ENCODE measurements at places on chromosomes 3 and 15.
A peak's percentile ranks its signal among the peaks of the same experiment; 100 is the strongest.

- no peak for DNase-seq
Observed at GRCh38 chr3:122987231-122987630, 40.3 kb downstream of the SEMA5B start.

DNA sequence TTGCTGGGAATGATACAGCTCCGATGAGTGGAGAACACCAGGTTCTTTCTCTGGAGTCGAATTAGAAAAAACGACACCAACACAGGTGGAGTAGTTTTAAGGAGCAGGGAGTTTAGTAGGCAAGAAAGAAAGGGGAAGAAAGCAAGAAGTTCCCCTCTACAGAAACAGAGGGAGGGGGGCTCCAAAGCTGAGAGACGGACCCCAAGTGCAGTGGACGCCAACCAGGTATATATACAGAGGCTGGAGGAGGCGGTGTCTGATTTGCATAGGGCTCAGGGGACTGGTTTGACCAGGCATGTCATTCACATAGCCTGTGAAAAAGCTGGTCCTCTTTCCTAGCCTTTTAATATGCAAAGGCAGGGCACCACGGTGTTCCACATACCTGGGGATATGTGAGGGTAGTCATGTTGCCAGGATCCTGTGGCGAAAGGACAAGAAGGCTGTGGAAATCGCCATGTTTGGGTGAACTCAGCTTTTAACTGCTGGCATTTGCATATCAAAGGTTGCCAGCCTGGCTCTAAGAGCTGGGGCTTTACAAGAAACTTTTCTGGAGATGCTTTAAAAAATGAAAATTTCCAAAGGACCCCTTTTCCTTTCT lies 887.4 kb upstream of the EPHA6 start:
- no peak for DNase-seq

DNA sequence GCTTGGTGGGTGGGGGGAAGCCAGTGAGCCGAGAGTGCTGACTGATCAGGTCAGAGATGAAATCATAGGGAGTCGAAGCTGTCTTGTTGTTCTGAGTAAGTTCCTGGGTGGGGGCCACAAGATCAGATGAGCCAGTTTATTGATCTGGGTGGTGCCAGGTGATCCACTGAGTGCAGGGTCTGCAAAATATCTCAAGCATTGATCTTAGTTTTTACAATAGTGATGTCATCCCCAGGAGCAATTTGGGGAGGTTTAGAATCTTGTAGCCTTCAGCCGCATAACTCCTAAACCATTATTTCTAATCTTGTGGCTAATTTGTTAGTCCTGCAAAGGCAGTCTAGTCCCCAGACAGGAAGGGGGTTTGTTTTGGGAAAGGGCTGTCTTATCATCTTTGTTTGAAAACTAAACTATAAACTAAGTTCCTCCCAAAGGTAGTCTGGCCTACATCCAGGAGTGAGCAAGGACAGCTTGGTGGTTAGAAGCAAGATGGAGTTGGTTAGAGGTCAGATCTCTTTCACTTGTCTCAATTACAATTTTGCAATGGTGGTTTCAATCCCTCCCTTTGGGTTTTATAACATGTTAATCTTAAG lies 18.7 kb upstream of the MTMR14 start:
- no peak for DNase-seq

DNA sequence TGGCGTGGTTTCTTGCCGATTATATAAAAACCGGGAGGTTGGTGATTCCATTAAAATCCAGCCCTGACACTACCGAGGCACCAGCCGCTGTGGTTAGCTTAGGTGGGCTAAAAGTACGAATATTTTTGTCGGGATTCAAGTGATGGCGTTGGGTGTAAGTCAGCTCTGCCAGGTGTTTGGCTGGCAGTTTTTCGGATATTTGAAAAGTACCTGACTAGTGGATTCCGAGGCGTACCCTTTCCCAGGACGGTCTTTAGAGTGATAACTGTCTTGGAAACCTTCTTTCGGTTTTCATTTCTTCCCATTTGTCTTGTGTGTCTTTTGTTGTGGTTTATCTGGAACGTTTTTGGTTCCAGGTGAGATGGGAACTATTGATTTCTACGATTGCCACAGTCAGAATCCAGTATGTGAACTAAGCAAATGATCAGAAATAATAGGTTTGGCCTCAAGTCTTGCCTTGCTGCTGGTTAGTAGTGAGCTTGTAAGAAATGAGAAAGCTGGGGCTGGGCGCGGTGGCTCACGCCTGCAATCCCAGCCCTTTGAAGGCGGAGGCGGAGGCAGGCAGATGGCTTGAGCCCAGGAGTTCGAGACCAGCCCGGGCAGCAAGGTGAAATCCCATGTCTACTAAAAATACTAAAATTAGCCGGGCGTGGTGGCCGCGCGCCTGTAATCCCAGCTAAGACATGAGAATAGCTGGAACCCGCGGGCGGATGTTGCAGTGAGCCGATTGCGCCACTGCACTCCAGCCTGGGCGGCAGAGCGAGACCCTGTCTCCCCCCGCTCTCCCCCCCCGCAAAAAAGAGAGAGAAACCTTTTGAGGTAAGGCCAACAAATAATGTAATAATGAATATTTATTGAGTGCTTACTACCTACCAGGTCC lies 1.4 kb downstream of the FYTTD1 start:
- DNase-seq: peak; percentile 53

GRCh38 chr15:97036301-97036700 lies 705.8 kb downstream of the NR2F2 start:
- DNase-seq: no peak

DNA sequence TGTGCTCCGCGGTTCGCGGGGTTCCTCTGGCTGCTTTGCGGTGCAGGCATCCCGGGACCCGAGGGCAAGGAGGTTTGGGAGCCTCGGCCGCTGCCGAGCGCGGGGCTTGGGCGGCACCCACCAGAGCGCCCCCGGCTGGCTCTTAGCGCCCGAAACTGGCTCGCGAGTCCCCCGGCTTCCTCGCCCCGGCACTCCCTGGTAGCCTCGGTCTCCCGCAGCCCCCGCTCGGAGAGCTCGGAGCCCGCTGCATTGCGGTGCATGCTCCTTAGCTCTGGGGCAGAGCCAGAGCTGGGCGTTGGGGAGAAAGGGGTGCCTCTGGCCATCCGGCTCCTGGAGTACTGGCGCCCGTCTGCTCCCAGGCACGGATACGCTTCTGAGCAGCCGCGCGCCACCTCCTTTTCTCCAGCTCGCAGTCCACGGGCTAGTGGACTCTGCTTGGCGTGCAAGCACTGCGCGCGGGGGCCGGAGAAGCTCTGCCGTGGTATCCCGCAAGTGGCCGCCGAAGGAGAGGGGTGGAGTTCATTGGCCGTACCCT lies 753 bp downstream of the EPHB1 start:
- peak; percentile 71 for DNase-seq

GRCh38 chr3:163538387-163538786 lies 1539.9 kb downstream of the SI start:
- DNase-seq: no peak

- no peak for DNase-seq
Observed at GRCh38 chr3:31043184-31043819, 148.8 kb upstream of the GADL1 start.

DNA sequence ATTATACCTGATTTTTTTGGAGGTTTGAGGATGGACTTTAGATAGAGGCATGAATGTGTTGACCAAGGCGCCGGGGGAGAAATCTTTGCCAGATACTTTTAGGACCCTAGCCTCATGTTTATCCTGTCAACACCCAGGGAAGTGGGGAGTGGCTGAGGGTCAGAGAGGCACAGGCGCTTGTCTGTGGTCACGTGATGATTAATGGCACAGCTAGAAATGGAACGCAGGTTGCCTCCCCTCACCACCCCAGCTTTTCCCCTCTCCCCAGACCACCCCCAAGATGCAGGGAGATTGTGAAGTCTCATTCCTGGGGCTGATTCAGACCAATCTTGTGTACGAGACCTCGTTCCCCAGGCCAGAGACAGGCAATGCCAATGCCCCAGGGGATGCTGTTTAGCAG lies 218.4 kb upstream of the LINGO1 start:
- no peak for DNase-seq

Measured in eye (tissue), 1 donor.